ENCODE measurements at places on chromosomes 16 and 17.

- DNase-seq, result no peak
These were observed 38.9 kb downstream of the SSH2 start for GRCh38 chr17:29891131-29891530.

DNA sequence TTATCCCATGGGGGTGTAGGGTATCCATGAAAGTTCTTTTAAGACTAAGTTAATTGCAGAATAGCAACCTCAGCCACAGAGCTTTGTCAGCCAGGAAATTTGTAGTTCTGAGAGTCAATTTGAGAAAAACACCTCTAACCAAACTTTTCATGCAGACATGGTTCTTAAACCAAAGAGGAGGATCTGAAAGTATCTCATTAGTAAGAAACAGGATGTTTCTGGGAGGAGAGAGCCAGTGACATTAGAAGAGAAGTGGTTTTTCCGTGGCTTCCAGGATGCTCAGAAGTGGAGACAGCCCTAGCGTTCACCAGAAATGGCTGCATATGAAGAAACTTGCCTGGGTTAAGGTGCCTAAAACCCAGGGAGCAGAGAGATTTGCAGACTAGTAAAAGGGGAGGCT is 7.9 kb downstream of the GNAO1 start:
- DNase-seq, result peak; percentile 40

DNA sequence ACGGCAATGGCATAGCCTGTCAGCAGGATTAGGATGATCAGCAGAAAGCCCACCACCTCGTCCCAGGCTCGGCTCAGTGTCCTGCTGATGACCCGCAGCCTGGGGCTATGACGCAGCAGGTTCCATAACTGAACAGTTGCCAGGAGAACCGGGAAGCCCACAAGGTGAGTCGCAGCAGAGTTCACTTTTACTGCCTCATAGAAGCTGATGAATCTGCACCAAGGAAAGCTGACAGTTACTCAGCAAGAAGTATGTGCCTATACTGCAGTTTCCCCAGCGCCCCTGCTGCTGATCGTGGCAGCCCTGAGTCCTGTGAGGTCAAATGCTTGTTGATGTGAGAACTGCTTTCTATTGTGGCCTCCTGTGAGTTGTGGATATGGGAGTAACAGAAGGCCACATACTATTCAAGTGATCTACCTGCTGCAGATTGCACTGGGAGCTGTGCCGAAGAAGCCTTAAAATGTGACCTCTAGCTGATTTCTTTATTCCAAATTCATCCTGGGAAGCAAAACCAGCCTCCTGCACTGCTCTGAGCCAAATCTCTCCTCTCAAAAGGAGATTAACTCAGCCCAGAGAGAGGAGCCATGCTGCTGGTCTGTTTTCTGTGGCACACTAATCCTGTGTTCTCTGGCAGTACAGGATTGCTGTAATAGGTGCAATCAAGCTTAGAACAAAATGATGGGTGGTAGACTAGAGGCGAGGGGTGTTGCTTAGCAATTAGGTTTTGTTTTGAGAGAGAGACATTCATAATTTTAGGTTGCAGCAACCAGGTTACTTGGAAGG is 38.8 kb downstream of the IST1 start:
- no peak for DNase-seq

GRCh38 chr17:18247613-18248001 is 10.9 kb downstream of the FLII start:
- no peak for DNase-seq

GRCh38 chr16:9308850-9309249 is 217.4 kb downstream of the HAPSTR1 start:
- no peak for DNase-seq

- no peak for DNase-seq
These were observed 159.9 kb downstream of the LGALS9B start for GRCh38 chr17:20307326-20307910.

- DNase-seq, result no peak
These were observed 40.1 kb downstream of the RANBP10 start for GRCh38 chr16:67766291-67766690.

DNA sequence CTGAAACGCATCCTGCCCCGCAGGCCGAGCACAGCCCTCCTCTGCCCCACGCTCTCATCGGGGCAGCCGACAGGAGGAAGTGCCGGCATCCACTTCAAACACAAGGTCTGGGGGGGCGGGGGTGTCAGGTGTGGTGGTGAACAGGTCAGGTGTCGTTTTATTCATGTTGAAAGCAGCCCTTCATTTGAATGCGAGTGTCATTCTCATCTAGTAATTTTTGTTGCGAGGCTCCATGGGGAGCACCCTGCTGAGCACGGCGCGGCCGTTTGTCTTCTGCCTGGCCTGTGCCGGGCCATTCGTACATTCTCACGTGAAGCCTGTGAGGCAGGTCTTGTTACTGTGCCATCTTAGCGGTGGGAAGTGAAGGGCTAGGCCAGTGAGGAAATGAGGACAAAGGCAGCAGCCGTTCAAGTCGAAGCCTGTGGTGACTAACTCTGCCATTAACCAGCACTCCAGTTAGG is 1.9 kb downstream of the ACSF3 start:
- no peak for DNase-seq

- no peak for DNase-seq
These were observed 375.9 kb downstream of the UTP18 start for GRCh38 chr17:51636291-51636690.

GRCh38 chr17:49990331-49990730 is 4.7 kb downstream of the DLX3 start:
- no peak for DNase-seq

GRCh38 chr17:11551442-11551841 is 46.8 kb upstream of the DNAH9 start:
- no peak for DNase-seq

DNA sequence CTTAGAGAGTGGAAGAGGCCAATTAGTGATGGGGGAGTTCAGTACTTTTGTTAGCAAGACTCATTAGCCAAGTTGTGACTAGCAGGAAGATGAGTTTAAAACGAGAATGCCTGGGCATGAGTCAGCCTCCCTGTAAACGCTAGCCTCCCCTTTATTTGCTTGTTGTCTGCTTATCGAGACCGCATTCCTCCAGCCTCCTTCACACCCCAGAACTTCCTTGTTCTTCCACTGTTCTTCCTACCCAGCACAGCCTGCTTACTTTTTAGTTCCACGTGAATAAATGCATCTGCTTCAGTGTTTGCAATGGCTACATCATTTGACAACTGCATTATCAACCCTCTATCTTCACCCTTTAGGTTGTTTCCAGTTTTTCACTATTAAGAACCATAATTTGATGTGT is 20.2 kb upstream of the OR3A1 start:
- no peak for DNase-seq

DNA sequence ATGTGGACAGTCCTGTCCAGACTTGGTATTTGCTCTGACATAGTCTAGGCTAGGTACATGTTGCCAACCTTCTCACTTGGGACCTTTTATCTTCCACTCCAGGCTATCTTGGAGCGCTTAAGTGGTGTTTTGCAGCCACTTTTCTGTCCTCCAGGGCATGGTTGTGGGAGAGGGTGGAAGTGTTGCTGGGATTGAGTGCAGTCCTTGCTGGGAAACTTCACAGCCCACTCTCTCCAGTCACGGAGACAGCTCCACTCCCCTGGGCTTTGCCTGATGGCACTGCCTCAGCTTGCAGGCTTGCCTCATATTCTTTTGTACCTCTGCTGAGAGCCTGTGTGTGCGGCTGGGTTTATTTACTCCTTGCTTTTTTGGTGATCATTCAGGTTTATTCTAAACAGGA is 17.4 kb downstream of the RPA1 start:
- DNase-seq, result no peak

- peak; percentile 73 for DNase-seq
These were observed 8.4 kb upstream of the PLK1 start for GRCh38 chr16:23670137-23670776.

DNA sequence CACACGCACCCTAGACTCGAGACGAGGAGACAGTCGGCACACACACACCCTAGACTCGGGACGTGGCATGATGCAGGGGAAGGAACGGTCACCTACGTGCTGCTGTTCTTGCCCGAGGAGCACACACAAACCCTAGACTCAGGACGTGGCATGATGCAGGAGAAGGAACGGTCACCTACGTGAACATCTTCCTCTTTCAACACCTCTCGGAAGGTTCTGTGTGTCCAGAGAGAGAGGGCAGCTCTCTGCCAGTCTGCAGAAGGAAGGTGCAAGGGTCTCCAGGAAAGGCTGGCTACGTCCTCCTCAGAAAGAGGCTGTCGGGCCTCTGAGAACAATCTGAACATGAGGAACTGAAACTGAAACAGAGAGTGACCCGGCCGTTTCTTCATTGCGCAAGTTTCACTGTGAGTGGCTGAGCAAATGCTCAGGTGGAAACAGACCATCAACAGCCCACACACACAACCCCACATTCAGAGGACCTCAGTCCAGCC is 43.4 kb downstream of the ZNF276 start:
- DNase-seq, result peak; percentile 48

DNA sequence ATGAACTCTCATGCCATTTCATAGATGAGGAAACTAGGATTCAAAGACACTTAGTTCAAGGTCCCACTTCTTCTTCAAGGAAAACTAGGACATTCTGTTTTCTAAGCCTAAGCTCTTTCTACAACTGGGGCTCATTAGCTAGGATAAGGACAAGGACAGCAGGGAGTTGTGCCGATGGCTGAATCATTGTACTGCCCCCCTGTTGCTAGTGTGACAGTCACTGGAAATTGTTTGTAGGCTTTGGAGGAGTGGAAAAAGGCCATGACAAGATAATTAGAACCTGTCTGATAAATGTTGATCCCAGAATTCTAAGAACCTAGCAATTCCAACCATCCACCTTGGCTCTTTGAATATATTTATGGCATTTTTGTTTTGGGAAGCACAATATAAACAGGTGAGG is 445.7 kb downstream of the CDH8 start:
- no peak for DNase-seq

DNA sequence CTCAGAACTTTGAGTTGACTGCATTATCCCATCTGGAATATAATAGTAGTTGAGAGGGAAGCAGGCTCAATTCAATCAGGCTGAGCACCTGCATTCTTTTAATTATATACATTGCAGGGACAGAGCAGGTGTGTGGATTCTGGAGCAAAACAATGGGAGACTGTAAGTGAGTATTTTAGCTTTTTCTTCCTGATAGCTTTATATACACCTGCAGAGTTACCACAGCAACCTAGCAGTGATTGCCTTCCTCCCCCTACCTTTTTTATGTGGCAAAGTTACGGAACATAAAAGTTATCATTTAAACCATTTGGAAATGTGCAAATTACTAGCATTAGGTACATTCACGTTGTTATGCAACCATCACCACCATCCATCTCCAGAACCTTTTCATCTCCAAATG is 25.4 kb upstream of the RHOT1 start:
- no peak for DNase-seq

DNA sequence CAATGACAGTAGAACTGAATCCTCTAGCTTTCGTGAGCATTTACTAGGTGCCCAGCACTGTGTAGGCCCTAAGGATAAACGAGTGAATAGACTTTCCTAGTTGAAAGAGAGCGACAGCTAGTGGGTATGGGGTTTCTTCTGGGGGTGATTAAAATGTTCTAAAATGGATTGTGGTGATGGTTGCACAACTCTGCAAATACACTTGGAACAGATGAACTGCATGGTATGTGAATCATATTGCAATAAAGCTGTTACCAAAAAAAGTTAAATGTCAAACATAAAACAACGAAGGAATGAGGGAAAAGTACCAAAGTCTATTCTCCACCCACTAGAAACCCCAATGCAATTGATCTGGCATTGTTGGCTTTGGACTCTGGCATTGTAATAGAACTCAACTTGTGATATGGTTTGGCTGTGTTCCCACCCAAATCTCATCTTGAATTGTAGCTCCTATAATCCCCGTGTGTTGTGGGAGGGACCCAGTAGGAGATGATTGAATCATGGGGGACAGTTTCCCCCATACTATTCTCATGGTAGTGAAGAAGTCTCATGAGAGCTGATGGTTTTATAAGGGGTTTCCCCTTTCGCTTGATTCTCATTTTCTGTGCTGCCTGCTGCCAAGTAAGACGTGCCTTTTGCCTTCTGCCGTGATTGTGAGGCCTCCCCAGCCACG is 70.5 kb downstream of the MARF1 start:
- peak; percentile 52 for DNase-seq

DNA sequence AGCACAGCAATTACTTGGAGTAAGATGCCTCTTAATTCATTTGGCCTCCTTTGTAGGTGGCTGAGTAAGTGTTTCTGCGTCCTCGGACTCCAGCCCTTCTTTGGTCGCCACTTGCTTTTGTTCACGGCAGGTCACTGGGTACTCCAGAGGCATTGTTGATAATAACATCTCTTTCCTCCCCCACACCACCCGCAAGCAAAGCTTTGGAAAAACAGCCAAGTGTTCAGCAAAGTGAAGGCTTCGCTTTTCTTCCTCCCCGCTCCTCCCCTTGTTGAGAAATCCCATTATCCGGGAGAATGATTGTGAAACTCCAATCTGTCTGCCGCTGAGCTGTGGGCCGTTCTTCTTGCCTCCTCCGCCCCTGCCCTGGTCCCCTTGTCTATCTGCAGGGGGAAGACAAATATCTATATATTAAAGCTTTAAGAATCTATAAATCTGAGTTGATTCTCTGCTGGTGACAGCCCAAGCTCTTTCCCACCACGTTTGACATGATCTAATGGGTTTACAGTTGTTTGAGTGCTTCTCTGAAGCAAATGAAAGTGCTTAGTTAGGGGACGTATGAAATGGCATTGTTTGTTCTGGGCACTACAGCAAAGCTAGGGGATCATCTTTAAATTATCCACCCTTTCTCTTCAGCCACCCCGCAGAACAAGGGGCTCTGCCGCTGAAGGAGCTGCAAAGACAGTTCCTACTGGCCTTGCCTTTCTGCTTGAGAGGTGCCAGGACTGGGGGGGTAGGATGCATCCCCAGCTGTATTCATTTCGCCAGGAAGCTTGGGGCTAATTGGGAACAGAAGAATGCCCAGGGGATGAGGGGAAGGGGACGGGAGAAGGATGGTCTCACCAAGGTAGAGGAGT is 167.1 kb downstream of the CCDC182 start:
- DNase-seq, result no peak

- no peak for DNase-seq
These were observed 65.1 kb upstream of the ALOX12 start for GRCh38 chr17:6930749-6931148.

DNA sequence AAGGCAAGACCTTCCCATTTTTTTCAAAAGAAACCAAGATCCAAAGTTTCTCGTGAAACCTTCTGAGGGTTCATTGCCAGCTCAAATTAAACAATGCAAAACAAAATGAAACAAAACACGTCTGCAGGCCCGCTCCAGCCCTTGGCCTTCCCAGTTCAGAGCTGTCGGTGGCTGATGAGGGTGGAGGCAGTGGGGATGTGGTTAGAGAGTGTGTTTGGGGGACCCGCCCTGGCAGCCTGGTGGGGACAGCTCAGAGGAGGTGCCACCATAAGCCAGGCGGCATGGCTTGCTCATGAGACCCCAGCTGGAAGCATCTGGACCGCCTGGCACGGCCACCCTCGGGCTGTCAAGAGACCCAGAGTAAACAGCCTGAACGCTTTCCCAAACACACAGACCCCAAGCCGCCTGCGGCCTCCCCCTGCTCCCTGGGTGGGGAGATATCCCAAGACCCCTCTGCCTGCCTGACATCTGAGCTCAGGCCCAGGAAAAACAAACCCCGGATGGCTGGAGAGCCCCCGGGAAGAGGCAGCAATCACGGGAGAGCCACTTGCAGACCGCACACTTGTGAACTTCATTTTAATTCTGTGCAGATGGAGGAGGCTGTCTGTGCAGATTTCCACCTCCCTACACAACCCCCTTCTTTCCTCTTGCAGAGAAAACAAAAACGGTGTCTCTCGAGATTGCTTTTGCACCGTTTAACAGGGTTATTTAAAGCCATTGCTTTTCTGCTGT is 35.4 kb upstream of the LITAF start:
- peak; percentile 35 for DNase-seq

GRCh38 chr17:82235775-82236141 is 6.9 kb downstream of the SLC16A3 start:
- DNase-seq, result no peak

GRCh38 chr17:4948931-4949320 is 596 bp upstream of the PFN1 start:
- peak; percentile 81 for DNase-seq

Data from stimulated activated CD4-positive, alpha-beta T cell treated with anti-CD3 and anti-CD28 coated beads, Interleukin-1b, Interleukin-23, amount 100 ng/mL, for 48 hours (primary cell).